Neural progenitor cell (in vitro differentiated cells): ENCODE measurements at places on chromosomes 16 and 17. TPM values are rescaled to one million over a fixed set of nuclear protein-coding genes. Genes with fewer than 3 reads are reported as not detected.

- H3K4me3 ChIP-seq = peak overlapping the region; percentile 50
- no peak for DNase-seq
- H3K4me1 ChIP-seq = peaks cover 7% of the 10 kb centered on the region
- no peaks in the 10 kb centered on the region for H3K36me3 ChIP-seq
- no peak overlapping the region for H3K27ac ChIP-seq
Measured at GRCh38 chr17:74738051-74738996, 1.3 kb downstream of the RAB37 start.

- H3K27ac ChIP-seq = no peak overlapping the region
- DNase-seq = no peak
- peaks cover 15% of the 10 kb centered on the region for H3K27me3 ChIP-seq
- peak overlapping the region; percentile 56 for H3K4me3 ChIP-seq
Measured at GRCh38 chr17:12973496-12974004, 44.3 kb downstream of the ELAC2 start.

The PER1 gene
- total RNA-seq = 3.2 and 11.4 TPM in 2 replicates

- no peak overlapping the region for H3K27ac ChIP-seq
- H3K27me3 ChIP-seq = no peaks in the 10 kb centered on the region
- H3K4me3 ChIP-seq = no peak overlapping the region
Measured at GRCh38 chr17:51391982-51392654, 131.8 kb downstream of the UTP18 start.

- H3K27me3 ChIP-seq = no peaks in the 10 kb centered on the region
- H3K4me3 ChIP-seq = no peak overlapping the region
- H3K4me1 ChIP-seq = peaks cover 21% of the 10 kb centered on the region
- DNase-seq = peak; percentile 62
Measured at GRCh38 chr17:10033449-10033848, 128.4 kb upstream of the RCVRN start.

The KRTAP2-1 gene
- not detected in 2 replicates for total RNA-seq

GRCh38 chr16:74439685-74440084 is 18.4 kb upstream of the CLEC18B start:
- no peak for DNase-seq
- no peaks in the 10 kb centered on the region for H3K36me3 ChIP-seq
- no peaks in the 10 kb centered on the region for H3K4me1 ChIP-seq
- no peaks in the 10 kb centered on the region for H3K27me3 ChIP-seq

The NUTF2 gene
- 133 and 221 TPM in 2 replicates for total RNA-seq

DNA sequence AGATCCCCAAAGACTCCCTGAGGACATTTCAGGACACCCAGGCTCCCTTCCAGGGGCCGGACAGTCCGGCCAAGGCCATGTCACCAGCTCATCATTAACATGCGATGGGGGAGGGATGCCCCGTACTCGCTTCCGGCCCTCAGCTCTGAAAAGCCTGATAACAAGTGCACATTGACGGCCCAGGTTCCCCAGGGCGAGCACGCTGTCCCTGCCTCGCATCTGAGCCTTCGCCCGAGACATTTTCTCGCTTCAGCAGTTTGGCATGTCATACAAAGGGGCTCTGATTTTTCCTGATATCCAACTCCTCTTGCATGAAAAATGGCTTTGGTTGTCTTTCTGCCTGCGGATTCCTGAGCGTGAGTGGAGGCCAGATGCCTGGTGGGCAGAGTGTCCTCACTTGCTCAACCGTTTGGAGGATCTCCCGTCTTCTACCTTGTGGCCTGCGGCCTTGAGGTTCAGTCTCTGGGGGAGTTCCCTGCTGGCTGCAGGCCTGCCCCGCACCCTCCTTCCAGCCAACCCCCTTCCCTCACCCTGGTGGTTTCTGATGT is 14.1 kb downstream of the CACNG4 start:
- no peaks in the 10 kb centered on the region for H3K4me1 ChIP-seq
- H3K4me3 ChIP-seq = no peak overlapping the region
- DNase-seq = no peak
- no peak overlapping the region for H3K27ac ChIP-seq

DNA sequence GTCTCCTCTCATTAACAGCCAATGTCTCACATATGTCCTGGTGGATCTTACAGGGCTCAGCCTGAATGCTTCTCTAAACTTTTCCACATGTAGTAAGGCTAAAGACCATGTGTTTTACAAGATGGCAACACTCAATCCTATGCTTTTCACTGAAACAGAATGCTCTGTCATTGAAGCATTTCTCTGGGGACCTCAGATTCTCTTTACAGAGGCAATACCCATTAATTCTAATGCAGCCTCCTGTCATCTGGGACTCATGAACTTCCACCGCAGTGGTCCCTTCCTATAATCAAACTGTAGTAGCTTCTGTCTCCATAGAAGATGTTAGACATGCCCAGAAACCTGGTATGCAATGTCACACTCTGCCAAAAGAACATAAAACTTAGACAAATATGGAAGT is 926.6 kb upstream of the RBFOX1 start:
- no peaks in the 10 kb centered on the region for H3K36me3 ChIP-seq
- no peaks in the 10 kb centered on the region for H3K27me3 ChIP-seq
- H3K4me3 ChIP-seq = no peak overlapping the region
- H3K27ac ChIP-seq = no peak overlapping the region
- no peak for DNase-seq
- H3K4me1 ChIP-seq = peaks cover 9% of the 10 kb centered on the region

GRCh38 chr16:9013508-9013864 is 49.8 kb upstream of the USP7 start:
- H3K27me3 ChIP-seq = no peaks in the 10 kb centered on the region
- no peaks in the 10 kb centered on the region for H3K36me3 ChIP-seq
- no peak for DNase-seq
- no peak overlapping the region for H3K27ac ChIP-seq
- H3K4me1 ChIP-seq = peaks cover 3% of the 10 kb centered on the region

- no peaks in the 10 kb centered on the region for H3K36me3 ChIP-seq
- DNase-seq = no peak
- no peaks in the 10 kb centered on the region for H3K27me3 ChIP-seq
- no peaks in the 10 kb centered on the region for H3K4me1 ChIP-seq
Measured at GRCh38 chr17:12911239-12911638, 106.6 kb downstream of the ELAC2 start.

The RNF222 gene
- total RNA-seq = not detected in 2 replicates

GRCh38 chr17:31523862-31524730 is 132.6 kb downstream of the RAB11FIP4 start:
- no peaks in the 10 kb centered on the region for H3K27me3 ChIP-seq
- H3K27ac ChIP-seq = no peak overlapping the region
- no peak for DNase-seq
- no peaks in the 10 kb centered on the region for H3K36me3 ChIP-seq

The AOC2 gene
- total RNA-seq = 1.2 and 2.1 TPM in 2 replicates

The ARHGAP44 gene
- total RNA-seq = 8.7 and 10.6 TPM in 2 replicates

The DHRS7C gene
- total RNA-seq = not detected in 2 replicates

DNA sequence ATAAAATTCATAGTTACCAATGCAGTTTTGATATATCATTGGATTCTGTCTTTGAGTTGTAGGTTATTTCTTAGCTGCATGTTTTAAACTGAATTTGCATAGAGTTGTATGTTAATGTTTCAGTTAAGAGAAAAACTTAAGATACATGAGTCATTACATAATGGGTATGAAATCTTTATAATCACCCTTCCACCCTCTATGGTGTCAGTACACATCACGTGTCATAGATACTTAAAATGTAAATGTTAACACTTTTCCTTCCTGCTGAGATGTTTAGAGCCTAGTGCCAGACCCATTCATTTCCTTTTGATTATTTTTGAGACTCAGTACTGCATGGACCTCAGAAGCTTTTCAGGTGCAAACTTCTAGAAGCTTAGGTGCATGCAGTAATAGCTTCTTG is 20.5 kb downstream of the ZNF207 start:
- no peak overlapping the region for H3K27ac ChIP-seq
- peaks cover 69% of the 10 kb centered on the region for H3K36me3 ChIP-seq
- H3K4me3 ChIP-seq = no peak overlapping the region
- no peak for DNase-seq
- H3K4me1 ChIP-seq = no peaks in the 10 kb centered on the region

The C16orf54 gene
- not detected in 2 replicates for total RNA-seq

The SPATA22 gene
- total RNA-seq = not detected in 2 replicates

GRCh38 chr17:42053731-42054500 is 3.5 kb upstream of the C17orf113 start:
- no peak overlapping the region for H3K4me3 ChIP-seq
- H3K27me3 ChIP-seq = peaks cover 25% of the 10 kb centered on the region
- H3K4me1 ChIP-seq = peaks cover 30% of the 10 kb centered on the region
- H3K36me3 ChIP-seq = no peaks in the 10 kb centered on the region

The CBFA2T3 gene
- 0.15 and 0.22 TPM in 2 replicates for total RNA-seq

The TBC1D3C gene
- total RNA-seq = not detected in 2 replicates

- no peak for DNase-seq
- H3K4me1 ChIP-seq = peaks cover 9% of the 10 kb centered on the region
- no peaks in the 10 kb centered on the region for H3K27me3 ChIP-seq
- H3K36me3 ChIP-seq = no peaks in the 10 kb centered on the region
- H3K27ac ChIP-seq = no peak overlapping the region
Measured at GRCh38 chr16:12132290-12132689, 155.8 kb downstream of the SNX29 start.

The GDPD3 gene
- total RNA-seq = 0.12 and 0.13 TPM in 2 replicates

DNA sequence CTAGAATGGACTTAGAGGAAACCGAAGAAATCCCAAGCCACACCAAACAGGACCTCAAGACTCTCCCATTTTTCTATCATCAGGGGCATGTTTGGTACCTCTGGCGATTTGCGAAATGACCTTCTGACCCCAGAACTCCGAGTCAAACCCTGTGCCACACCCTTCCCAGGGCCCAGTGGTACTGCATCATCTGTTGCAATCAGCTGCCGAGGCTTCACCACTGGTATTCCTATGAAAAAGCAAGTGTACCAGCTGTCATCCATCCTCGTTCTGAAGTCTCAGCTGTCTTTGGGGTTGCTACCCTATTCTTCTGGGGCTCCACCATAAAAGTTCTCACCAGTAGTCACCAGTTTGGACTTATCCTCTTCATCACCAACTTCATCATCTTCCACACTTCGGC is 2.3 kb upstream of the RSKR start:
- H3K27me3 ChIP-seq = no peaks in the 10 kb centered on the region
- no peak overlapping the region for H3K4me3 ChIP-seq
- H3K4me1 ChIP-seq = no peaks in the 10 kb centered on the region
- DNase-seq = no peak
- H3K36me3 ChIP-seq = peaks cover 25% of the 10 kb centered on the region
- H3K27ac ChIP-seq = no peak overlapping the region

DNA sequence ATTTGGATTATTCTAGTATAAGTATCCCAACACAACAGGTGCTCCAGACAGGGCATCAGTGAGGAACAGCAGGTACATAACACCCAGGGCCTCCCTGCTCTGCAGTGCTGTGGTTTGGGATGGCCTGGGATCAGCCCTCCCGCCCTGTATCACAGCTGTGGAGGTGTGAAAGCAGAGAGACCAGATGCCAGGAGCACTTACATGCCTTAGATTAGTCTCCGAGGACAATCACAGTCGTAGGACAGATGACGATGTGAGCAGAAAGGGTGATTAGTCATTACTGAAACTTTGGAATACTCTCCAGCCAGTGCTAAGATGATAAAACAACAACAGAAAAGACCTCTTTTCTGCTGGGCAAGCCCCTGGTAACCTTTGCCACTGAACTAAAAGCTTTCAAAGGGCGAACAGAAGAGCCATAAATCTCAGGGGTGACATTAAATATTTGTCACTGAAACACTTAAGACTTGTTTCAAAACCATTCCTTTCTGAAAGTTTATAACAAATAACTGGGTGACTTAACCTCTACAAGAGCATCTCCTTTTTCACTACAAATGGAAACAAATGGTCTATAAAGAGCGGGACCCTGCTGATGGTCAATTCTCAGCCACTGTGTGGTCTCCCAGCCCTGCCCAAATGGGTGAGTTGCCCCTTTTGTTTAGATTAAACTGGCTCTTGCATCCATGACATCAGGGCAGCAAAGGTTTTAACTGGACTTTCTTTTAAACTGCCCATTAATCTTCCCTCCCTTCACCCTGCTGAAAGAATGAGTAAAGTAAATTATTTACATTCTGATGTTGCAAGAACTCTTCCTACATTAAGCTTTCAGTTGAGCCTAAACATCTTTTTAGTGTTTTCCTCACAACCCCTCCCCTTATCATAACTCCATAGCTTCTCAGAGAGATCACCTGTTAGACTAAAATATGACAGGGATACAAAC is 183.1 kb upstream of the COX10 start:
- no peak for DNase-seq
- peaks cover 3% of the 10 kb centered on the region for H3K36me3 ChIP-seq
- no peaks in the 10 kb centered on the region for H3K4me1 ChIP-seq
- no peak overlapping the region for H3K27ac ChIP-seq
- no peak overlapping the region for H3K4me3 ChIP-seq

DNA sequence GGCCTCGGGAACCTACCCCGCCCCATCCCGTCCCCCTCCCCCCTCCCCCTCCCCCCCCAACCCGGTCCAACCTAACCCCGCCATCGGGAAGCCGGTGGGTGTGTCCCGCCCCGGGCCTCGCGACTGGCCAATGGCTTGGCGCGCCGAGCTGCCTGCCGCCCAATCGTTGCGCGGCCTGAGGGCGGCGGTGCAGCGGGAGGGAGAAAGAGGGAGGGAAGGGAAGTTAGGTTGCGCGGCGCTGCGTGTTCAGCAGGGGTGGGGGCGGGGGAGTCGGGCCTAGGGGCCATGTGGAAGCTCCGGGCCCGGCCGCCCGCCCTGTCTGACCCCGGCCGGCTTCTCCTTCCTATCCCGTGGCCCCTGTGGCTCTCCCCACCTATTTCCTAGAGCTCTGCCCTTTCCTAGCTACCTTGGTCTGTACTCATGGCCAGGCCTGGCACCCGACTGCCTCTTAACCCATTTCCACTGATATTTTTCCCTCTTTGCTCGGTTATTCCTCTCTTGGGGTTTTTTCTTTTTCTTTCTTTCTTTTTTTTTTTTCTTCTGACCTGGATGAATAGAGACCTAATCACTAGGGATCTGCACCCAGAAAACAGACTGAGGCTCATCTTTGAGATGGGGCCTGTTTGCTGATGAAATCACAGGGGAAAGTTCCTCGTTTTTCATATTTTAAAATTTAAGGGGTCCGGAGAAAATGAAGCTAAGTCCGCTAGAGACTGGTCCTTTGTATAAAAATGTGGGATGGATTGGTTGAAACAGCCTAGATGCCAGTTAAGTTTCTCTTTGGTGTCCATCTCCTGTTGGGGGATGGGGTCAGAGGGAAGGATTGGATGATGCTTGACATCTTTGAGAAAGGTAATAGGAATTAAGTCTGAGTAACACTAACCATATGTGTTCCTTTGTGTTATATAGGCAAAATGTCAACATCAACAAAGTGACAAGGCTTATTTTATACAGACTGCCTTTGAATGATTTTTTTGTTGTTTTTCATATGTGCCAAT is 1.1 kb downstream of the KPNB1 start:
- DNase-seq = peak; percentile 99
- H3K4me3 ChIP-seq = peak overlapping the region; percentile 70
- peaks cover 23% of the 10 kb centered on the region for H3K36me3 ChIP-seq
- H3K27ac ChIP-seq = peak overlapping the region; percentile 77
- H3K4me1 ChIP-seq = peaks cover 19% of the 10 kb centered on the region
